ENCODE measurements at places on chromosomes 7 and 10. TPM values are rescaled to one million over a fixed set of nuclear protein-coding genes. Genes with fewer than 3 reads are reported as not detected.

ELFN1 gene
- 3.5 TPM for polyA plus RNA-seq

TAS2R41 gene
- not detected for polyA plus RNA-seq

IGF2BP3 gene
- polyA plus RNA-seq = not detected

TFPI2 gene
- 7.8 TPM for polyA plus RNA-seq
